BJ (cell line): ENCODE measurements at places on chromosomes 1 and 21. TPM values are rescaled to one million over a fixed set of nuclear protein-coding genes. Genes with fewer than 3 reads are reported as not detected.
A peak's percentile ranks its signal among the peaks of the same experiment; 100 is the strongest.

DNA sequence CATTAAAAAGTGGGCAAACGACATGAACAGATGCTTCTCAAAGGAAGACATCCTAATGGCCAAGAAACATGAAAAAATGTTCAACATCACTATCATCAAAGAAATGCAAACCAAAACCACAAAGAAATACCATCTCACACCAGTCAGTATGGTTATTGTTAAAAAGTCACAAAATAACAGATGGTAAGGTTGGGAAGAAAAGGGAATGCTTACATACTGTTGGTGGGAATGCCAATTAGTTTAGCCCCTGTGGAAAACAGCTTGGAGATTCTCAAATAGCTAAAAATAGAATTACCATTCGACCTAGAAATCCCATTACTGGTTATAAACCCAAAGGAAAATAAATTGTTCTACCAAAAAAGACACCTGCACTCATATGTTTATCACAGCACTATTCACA is 369.4 kb downstream of the KCNH1 start:
- peak; percentile 59 for DNase-seq

GRCh38 chr1:36321119-36321951 is 2.1 kb downstream of the EVA1B start:
- DNase-seq, result peak; percentile 86

GRCh38 chr1:67722292-67722944 is 37.4 kb downstream of the GADD45A start:
- DNase-seq, result no peak

Gene PYHIN1
- polyA plus RNA-seq, result not detected in 2 replicates

Gene NECTIN4
- 0.05 TPM in 1 of 2 replicates, not detected in the other for polyA plus RNA-seq

DNA sequence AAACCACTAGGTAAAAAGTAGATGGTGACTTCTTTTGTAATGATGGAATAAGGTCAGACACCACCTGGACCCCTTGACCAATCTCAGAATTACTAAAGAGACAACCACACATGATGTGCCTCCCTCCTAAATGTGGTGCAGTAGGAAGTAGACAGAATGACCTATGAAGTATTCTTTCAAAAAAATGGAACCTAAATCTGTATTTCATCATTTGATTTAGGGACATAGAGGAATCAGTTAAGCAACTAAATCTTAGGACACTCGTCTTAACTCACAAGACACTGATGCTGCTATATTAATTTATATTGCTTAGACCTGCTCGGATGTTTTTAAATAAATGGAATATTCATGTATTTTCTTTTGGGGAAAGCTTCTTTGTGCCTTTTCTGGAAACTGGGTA is 80.9 kb upstream of the IRF2BP2 start:
- DNase-seq, result no peak

DNA sequence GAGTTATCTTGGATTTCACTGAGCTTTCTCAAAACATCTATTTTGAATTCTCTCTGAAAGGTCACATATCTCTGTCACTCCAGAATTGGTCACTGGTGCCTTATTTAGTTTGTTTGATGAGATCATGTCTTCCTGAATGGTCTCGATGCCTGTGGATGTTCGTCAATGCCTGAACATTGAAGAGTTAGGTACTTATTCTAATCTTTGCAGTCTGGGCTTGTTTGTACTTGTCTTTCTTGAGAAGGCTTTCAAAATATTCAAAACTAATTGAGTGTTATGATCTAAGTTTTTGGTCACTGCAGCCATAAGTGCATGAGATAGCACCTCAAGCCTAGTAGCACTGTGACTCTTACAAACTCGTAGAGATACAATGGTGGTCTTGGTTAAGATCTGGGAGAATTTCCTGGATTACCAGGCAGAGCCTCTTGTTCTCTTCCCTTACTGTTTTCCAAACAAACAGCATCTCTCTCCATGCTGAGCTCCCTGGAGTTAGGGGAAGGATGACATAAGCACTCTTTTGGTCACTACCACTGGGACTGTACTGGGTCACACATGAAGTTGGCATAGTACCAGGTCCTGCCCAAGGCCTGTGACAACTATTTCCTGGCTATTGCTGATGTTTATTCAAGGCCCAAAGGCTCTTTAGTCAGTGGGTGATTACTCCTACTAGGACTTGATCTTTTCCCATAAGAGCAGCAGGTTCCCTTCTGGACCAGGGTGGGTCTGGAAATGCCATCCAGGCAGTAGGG is 25.6 kb downstream of the SLC22A15 start:
- DNase-seq, result no peak

DNA sequence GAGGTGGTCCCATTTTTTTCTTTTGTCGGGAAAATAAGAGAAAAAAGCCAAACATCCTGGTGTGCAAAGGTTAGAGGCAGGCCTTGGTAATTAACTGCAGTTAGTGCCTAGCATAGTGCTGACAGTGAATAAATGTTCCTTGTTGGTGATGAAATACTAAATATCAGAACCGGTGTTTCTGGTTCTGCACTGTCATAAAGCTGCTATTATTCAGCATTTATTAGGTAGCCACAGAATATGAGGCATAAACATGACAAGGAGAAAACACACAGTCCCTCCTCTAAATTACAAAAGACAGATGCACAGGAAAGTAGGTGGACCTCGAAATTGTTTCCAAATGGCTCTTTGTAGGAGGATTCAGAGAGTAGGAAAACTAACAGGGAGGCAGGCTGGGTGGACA is 122.0 kb upstream of the ADGRL2 start:
- DNase-seq, result no peak

Gene C1orf141
- not detected in 2 replicates for polyA plus RNA-seq

GRCh38 chr1:110607536-110608230 is 1.5 kb upstream of the KCNA2 start:
- no peak for DNase-seq
